ENCODE measurements at places on chromosomes 12 and 14.

DNA sequence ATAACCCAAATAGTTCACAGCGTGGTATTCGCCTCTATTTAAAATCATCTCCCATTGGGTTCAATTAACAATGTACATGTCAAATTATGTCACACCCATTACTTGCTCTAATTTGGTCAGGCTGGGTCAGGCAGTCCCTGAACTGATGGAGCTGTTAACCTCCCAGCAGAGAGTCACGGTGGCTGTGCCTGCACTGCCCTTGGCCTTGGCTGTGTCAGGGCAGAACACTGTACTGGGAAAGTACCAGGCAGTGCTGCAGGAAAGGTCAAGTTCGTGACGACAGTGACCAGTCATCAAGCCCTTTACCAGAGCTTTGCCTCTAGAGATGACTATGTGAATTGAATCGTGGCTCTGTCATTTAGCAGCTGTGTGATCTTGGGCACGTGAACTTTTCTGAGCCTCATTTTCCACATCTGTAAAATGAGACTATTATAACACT lies 100.0 kb downstream of the ARF6 start:
- no peak for DNase-seq

- DNase-seq = no peak
These were observed 4.2 kb upstream of the TEP1 start for GRCh38 chr14:20417250-20418186.

GRCh38 chr12:132158677-132159554 lies 14.7 kb downstream of the NOC4L start:
- no peak for DNase-seq

DNA sequence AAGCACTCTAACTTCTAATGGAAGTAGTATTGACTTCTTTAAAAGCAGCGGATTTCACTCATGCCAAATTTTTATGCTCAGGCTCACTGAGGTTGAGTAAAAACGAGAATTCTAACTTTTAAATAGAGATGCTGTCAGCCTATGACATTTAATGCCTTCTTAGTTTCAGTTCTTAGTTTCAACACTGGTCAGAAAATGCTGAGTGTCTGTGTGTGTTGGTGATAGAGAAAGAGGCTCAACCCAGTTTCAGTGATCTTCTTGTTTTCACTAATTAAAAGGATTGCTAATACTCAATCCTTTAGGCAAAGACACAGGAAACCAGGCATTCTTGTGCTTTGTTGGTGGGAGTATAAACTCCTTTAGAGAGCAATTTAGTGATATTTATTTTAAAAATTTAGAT lies 31.0 kb downstream of the PEBP1 start:
- DNase-seq = no peak

DNA sequence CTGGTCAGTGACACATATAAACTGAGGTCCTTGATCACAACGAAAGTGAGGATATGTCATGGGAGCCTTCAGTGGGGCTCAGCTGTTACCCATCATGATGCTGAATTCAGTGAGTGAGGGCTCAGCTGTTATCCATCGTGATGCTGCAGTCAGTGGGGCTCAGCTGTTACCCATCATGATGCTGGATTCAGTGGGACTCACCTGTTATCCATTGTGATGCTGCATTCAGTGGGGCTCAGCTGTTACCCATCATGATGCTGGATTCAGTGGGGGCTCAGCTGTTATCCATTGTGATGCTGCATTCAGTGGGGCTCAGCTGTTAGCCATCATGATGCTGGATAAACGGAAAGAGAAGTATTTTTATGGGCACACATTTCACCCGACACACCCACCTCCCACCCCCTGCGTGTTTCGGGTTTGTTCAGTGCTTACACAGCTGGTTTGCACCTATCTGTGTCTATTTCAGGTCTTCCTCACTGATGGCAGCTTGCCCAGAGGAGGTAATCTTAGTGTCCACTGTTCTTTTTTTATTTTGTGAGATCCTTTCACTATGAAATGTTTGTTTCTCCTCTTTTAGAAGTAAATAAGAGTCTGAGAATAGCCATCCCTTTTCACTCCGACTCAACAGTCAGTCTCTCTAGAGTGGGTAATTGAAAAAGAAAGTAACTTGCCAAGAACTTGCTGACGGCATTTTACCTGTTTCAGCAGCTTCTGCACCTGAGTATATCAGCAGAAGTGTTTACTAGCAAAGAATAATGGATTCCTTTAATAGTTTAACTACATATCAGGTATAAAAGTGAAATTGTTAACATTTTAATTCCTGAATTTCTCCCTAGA lies 183.0 kb downstream of the ERC1 start:
- no peak for DNase-seq

GRCh38 chr12:101743724-101744472 lies 4.6 kb upstream of the SYCP3 start:
- no peak for DNase-seq

- DNase-seq = no peak
These were observed 58.7 kb upstream of the G2E3 start for GRCh38 chr14:30500222-30500621.

GRCh38 chr14:76117789-76118484 lies 33.8 kb upstream of the GPATCH2L start:
- DNase-seq = no peak

- no peak for DNase-seq
These were observed 26.0 kb downstream of the ITPK1 start for GRCh38 chr14:93089521-93090269.

- no peak for DNase-seq
These were observed 35.4 kb downstream of the SPTLC2 start for GRCh38 chr14:77580964-77581505.

GRCh38 chr12:85441741-85442140 lies 161.7 kb downstream of the ALX1 start:
- no peak for DNase-seq

DNA sequence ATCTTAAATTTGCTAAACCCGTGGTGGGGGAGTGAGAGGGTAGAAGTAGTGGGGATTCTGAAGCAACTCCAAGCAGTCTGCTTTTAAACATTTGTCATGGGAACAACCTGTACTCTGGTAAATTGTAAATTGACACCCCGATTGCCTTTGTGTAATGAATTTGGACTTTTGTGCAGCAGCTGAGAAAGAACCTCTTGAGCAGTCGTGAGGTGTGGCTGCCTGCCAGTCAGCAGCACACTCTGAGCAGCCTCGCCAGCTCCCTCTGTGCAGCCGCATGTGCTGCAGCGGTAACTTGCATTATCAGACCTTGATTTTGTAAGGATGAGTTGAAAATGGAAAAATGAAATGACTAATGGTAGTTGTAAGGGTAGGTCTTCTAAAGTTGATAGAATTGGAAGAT lies 74.3 kb downstream of the SUSD6 start:
- no peak for DNase-seq

GRCh38 chr14:101561145-101561896 lies at the start of gene DIO3:
DIO3 (plus strand) TSS chr14:101561495.
- DNase-seq = no peak

DNA sequence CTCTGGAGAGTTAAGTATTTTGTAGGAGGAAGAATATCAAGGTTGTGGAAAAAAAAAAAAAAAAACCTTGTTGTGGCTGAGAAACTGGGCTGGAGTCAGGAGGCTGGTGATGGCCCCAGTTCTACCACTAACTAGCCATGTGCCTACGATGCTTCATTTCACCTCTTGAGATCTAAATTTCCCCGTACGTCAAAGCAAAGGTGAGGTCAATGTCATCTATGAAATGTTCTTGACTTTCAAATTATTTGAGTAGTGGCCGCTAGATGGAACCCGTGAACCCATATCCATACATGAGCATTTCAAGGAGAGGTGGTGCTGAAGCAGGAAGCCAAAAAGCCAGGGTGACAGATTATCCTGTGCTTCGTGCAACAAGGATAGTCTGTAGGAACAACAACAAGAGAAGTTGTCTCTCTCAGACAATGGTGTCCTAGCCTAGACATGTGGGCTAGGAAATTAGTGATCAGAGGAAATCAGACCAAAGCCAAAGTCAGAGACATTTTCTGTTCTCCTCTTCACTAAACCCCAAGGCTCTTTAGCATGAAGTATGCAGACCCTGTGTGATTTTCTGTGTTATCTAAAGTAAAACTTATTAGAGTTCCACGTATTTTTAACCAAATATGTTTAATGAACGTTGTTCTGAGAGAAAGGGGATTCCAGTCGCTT lies 95.5 kb upstream of the ETV6 start:
- no peak for DNase-seq

- DNase-seq = no peak
These were observed 29.8 kb downstream of the ANKRD9 start for GRCh38 chr14:102479777-102480176.

GRCh38 chr14:97283426-97283825 lies 486.2 kb downstream of the VRK1 start:
- DNase-seq = no peak

DNA sequence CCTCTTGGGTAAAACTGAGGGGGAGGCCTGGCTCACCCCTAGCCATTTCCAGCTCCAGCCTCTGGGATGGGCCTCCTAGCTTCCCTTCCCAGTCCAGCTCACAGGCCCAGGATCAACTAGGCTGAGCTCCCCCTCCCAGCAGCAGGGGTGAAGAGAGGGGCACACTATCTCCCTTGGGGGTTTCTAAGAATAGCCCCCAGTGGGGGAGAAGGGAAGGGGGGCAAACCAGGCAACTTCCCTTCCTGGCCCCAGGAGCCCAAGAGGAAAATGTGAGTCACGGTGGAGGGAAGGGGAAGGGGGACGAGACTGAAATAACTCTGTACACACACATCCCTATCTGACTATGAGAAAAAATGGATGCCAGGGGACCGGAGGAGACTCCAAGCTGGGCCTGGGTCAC lies 9.0 kb downstream of the ADCY6 start:
- DNase-seq = no peak

- no peak for DNase-seq
These were observed 428.5 kb downstream of the ADAMTS20 start for GRCh38 chr12:43123461-43123860.

DNA sequence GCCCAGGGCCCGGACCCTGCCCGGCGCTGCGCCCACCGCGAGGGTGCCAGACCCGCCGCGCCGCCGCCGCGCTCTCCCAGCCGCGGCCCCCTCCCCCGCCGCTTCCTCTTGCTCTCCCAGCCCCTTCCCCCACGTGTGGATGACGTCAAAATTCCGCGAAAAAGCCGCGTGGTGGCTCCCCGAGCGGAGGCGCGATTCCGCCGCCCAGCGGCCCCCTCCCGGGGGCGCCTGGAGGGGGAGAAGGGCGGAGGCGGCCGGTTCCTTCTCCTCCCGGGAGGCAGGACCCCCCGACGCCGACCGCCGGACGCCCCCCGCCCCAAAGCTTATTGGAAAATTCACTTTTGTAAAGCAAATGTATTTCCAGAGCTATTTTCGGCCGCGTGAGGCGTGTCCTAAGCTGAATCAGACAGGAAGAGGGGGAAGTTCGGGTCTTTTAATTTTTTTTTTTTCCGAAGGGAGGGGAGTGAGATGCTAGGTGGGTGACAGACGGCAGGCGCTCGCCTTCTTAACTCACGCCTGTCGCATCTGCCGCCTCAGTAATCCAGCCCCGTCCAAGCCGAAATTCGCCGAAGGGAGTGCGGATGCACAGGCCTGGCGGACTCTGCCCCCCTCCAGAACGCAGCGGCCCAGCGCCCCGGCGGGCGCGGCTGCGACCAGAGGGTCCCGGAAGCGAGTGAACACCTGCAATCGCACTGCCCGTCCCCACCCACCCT lies 4.1 kb upstream of the CCND2 start:
- peak; percentile 82 for DNase-seq

DNA sequence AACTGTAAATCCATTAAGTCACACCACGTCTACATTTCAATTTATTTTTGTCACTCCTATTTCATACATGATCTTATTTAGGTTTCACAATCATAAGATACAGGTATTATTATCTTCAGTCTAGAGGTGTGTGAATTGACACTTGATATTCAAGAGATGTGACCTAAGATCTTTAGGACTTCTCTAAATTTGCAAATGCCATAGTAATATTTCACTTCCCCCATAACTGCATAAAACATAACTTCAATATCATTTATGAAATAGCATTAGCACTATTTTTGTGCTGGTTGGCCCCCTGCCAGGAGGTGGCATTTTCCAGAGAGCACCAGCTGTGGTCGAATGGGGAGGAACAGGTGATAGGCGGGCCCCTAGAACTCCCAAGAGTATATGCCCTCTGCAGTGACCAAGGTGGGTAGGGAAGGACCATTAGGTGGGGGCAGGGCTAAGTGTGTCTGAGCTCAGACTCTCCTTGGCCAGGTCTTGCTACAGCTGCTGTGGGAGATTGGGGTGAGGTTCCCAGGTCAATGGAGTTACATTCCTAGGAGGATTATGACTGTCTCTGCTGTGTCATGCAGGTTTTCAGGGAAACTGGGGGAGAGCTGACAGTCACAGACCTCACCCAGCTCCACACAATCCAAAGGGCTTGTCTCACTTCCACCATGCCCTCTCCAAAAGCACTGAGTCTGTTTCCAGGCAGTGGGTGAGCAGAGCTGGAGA lies 49.2 kb upstream of the ERGIC2 start:
- DNase-seq = no peak

- DNase-seq = no peak
These were observed 192.7 kb downstream of the BTG1 start for GRCh38 chr12:91952916-91953315.

- DNase-seq = no peak
These were observed 98.7 kb upstream of the ATF1 start for GRCh38 chr12:50665170-50665569.

DNA sequence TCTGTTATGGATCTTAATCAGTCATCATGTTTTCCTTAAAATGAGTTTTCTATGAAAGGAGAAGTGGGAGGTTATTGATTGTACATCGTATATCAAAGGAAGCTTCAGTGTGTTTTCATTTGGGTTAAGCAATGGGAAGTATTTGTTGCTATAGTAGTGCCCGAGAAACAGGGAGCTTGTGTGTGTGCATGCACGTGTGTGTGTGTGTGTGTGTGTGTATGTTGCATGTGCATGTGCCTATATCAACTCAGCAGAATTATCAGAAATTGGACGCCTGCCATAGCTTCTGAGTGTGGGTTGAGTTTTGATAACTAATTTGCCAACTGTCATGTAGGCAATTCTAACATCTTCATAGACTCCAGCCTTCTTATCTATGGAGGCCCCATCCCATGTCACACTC lies 246.1 kb upstream of the CRY1 start:
- no peak for DNase-seq

DNA sequence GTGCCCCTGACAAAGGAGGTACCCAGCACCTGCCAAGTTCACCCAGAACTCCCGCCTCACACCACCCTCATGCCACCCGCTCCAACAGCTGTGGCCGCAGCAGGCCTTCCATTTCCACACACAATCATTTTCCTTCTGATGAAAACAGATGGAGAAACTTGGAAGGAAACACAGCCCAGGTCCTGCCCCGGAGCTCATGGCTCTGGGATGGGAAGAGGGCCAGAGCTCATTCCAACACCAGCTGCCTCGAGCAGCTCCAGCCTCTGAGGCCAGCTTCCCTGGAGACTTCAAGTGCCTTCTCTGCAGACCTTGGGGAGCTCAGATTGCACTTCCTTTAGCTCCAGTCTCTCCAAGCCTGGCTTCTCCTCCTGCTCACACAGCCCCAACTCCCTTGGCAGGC lies 55.1 kb upstream of the CMKLR1 start:
- no peak for DNase-seq
